ENCODE measurements at places on chromosomes 12 and 14.

GRCh38 chr12:129064209-129064855 lies 211.1 kb downstream of the GLT1D1 start:
- no peak for DNase-seq

GRCh38 chr14:24670594-24670993 lies 36.6 kb upstream of the GZMB start:
- no peak for DNase-seq

- DNase-seq: no peak
Observed at GRCh38 chr12:86826051-86826450, 569.9 kb upstream of the MGAT4C start.

DNA sequence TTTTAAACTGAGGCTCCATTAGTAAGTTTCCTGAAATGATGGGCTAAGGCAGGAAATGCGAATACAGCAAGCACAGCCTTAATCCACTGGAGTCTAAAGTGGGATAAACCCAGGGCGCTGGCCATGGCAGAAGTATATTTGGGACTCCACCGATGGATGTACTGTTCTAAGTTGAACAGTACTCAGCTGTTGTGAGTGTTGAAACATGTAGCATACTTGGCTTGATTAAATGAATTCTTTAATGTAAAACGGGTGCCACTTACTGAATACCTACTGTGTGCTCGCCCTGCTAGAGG lies 996 bp downstream of the SSPN start:
- DNase-seq: no peak

GRCh38 chr12:2613326-2614073 lies 181.3 kb upstream of the FKBP4 start:
- peak; percentile 82 for DNase-seq

DNA sequence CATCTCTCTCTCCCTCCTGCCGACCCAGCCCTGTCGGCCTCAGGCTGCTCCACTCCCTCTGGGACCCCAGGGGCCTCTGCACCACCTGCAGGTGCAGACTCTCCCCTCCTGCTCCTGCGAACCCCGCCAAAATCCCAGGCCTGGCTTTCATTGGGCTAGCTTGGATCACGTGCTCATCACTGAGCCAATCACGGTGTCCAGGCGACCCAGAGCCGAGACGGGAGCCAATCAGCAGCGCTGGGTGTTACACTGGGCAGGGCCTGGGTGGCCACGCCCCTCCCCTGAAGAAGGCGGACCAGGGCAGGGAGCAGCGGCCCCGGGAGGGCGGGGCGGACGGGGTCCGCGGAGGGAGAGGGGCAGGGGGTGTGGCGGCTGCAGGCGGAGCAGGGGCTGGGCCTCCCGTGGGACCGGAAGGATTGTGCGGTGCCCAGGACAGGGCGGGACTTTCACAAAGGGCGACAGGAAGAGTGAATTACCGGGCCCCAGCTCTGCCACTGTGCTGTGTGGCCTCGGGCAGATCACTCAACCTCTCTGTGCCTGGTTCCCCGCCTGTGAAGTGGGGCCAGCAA lies 66.6 kb upstream of the FBRSL1 start:
- DNase-seq: no peak

GRCh38 chr12:51867371-51867770 lies 18.9 kb upstream of the FIGNL2 start:
- no peak for DNase-seq

DNA sequence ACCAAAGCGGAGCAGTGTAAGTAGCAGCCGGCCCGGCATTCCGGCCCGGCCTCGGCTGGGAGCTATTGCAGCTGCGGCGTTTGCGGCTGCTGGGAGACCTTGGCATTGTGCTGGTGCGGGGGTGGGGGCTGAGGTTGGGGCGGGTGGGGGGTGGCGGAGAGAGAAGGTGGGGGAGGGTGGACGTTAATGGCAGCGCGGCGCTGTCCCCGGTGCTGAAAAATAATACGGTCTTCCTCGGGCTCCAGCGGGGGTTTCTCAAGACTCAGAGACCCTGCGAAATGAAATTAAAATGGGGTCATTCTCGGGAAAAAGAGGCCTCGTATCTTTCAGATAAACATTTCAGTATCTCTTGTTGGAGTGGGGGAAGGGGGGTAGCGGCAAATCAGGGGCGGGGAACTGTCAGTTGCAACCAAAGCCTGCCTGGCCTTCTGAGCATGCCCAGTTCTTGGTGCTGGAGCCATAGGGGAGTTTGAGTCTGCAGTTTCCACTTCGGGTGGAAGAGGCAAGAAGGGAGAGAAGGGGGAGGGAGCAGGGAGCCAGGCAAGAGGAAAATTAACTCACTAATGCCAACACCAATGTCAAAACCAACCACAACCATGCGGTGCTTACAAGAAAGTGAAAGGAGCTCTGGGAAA lies 414 bp downstream of the UNC79 start:
- no peak for DNase-seq

- DNase-seq: no peak
Observed at GRCh38 chr14:73759183-73759713, 45.1 kb upstream of the PNMA1 start.

DNA sequence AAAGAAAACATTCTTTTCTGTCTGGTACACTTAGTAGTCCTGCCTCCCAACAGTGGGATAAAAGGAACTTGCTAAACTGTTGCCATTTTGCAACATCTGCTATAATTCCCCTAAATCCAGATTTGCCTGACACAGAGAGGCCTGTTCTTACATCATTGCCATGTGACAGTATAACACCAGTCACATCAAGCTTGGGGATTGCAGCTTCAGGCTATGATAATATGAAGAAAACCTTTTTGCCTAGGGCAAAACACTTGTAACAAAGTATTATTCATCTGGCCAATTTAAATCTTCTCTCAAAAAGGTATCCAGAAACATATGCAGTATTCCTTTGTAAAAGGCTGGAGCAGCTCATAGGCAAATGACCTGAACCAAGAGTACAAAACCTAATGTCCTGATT lies 80.9 kb upstream of the OTX2 start:
- DNase-seq: no peak

GRCh38 chr14:63555572-63555971 lies 12.4 kb upstream of the PPP2R5E start:
- DNase-seq: no peak

Data from H54 (cell line).